Progenitor cell of endocrine pancreas (in vitro differentiated cells): ENCODE measurements at places on chromosomes 5 and 9.
A peak's percentile ranks its signal among the peaks of the same experiment; 100 is the strongest.

DNA sequence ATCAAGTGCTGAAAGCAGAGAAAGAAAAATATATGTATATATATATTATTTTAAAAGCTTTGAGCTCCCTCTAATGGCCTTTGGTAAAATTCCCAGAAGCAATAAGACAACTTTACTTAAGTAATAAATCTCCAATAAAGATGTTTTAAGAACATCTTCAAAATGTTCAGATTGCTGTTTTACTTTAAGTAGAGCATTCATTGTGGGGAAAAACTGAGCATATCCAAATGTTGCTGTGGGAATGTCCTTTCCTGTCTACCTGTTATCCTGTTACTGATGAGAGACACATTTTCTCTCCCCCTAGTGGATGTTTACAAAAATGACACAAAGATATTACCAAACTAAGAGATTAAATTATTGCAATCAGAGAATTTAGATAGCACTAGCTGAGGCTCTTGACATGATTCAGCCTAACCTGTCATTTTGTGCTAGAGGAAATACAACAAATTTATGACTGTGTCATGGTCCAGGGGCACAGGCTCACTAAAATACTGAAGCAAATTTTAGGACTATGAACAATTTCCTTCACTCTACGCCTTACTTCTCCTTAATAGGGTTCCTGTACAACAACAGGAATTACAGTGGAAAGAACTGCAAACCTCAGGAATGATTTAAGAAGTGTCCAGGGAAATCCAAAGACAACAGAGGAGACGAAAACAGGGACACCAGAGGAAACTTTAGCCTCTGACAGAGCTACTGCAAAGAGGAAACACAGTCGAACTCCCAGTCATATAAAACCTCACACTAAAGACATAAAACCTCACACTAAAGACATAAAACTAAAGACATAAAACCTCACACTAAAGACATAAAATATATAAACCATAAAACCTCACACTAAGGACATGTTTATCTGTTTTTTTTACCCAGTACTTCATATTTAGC is 24.3 kb upstream of the PRRC1 start:
- no peak for DNase-seq

GRCh38 chr9:131799177-131799823 is 59.4 kb upstream of the RAPGEF1 start:
- peak; percentile 78 for DNase-seq

DNA sequence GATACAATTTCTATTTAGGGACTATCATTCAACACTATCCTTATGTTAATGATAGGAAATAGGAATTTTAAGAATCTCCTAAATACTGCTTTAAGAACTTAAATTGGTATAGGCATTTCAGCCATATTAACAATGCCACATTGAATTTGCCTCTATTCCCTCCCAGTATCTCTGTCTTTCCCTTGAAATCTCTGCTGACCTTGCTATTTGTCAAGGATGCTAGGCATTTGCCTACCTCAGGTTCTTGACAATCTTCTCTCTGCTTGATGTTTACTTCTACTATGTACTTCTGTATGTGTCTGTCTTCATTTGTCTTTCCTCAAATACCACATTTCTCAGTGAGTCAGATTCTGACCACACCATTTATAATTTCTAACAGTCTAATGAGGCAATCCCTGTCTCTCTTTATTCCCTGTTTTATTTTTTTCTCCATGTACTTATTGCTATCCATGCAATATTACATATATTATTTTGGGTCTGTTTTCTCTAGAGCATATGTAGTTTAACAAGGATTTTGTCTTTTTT is 1461.4 kb upstream of the CDH9 start:
- DNase-seq = no peak

DNA sequence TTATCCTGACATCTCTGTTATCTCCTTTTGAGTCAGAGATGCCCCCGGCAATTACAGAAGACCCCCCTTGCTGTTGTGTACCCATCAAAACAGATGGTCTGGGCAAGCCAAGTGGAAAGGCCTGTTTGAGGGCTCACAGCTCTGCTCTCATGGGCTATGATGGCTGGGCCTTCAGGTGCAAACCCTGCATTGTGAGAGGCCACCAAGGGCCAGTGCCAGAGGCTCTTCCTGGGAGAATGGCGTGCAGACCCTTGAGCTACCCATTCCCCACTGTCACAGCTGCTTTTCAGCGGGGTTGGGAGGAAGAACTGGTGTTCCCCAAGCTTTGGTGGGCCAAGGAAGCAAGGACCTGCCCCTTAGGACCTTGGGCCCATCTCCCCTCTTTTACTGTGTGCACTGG is 174.7 kb upstream of the PPP1R26 start:
- DNase-seq = no peak

DNA sequence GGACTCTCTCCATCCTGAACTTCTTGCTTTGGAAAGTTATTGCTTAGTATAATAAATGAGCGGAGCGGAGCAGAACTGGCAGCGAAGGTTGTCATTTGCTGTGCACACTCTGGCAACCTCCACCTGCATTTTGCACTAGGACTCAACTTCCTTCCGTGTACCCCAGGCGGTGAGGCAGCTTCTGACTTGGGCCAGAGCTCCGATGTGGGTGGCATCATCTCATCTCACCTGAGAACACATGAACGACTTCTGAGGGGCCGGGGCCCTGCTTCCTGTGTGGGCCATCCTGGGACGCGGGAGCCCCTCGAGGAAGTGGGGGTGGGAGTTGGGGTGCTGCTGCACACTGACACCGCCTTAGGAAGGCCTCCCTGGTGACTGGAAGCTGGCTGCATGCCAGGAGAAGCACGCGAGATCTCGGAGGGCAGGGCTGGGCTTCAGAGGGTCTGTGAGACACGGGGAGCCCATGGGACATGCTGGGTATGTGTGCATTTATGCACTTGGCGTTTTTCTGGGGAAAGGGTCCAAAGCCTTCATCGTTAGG is 56.5 kb upstream of the COL5A1 start:
- peak; percentile 4 for DNase-seq

DNA sequence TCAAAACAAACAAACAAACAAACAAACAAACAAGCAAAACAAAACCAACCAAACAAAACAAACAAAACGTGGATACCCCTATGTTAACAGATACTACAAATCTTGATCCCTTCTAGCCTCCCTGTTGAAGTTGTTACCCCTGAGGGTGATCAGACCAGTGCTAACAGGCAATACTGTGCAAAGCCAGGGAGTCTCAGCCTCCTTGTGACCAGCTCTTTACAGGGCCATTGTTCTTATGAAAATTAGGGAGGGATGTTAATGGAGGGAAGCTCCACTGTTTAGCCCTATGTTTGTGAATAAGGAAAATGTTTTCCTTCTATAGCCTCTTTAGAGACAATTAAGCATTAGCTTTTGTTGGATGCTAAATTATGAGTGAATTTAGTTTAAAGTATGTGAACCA is 1072.1 kb upstream of the WWC1 start:
- no peak for DNase-seq

DNA sequence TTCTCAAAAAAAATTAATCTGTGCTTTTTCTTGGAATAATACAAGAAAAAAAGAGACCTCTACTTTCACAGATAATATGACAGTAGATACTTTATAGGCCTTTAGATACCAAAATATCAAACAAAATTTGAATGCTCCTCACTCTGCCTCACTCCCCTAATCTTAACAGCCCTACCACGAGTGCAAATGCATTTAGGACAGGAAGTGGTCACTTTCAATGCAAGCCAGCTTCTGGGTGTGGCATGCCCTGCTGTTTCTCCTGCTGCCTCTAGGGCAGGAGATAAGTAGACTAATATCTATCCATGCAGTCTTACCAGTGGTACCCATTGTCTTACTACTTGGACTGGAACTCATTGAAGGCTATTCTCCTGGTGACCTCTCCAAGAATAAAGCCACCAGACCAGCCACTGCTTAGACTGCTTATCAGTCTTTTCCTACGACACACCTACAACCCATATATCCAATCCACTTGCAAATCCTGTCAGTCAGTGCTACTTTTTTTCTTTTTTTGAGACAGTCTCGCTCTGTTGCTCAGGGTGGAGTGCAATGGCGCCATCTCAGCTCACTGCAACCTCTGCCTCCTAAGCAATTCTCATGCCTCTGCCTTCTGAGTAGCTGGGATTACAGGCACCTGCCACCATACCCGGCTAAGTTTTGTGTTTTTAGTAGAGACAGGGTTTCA is 23.0 kb downstream of the FRRS1L start:
- DNase-seq = no peak

- DNase-seq = no peak
Measured at GRCh38 chr5:98902733-98903132, 26.1 kb downstream of the CHD1 start.

DNA sequence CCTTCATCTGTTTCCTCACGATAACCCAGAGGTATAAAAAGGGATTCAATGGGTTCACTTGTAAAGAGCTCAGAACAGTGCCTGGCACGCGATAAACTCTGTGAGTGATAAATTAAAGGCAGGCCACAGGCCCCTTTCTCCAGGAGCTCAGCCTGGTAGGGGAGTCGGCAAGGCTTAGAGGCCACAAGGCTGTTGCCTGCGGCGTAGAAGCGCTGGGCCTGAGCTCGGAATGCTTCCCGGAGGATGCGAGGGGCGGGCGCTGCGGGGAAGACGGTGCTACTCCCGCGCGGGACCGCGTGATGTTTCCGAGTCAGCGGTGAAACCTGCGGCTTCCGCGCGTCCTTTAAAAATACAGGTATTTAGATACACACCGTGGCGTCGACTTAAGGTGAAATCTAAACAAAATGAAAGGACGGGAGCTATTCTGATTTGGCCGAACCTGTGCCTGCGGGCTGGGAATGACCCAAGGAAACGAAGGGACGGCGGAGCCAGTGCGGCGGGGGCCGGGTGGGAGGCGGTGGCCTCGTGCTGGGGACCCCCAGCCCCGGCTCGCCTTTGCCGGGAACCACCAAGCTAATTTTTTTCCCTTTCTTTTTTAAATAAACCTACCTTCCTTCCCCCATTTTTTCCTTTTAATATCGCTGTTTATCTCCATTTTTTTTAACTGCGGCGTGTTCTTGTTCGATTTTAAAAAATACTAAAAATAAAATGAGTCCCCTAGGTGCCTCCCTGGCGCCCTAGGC is 6.2 kb downstream of the NKX2-5 start:
- no peak for DNase-seq

DNA sequence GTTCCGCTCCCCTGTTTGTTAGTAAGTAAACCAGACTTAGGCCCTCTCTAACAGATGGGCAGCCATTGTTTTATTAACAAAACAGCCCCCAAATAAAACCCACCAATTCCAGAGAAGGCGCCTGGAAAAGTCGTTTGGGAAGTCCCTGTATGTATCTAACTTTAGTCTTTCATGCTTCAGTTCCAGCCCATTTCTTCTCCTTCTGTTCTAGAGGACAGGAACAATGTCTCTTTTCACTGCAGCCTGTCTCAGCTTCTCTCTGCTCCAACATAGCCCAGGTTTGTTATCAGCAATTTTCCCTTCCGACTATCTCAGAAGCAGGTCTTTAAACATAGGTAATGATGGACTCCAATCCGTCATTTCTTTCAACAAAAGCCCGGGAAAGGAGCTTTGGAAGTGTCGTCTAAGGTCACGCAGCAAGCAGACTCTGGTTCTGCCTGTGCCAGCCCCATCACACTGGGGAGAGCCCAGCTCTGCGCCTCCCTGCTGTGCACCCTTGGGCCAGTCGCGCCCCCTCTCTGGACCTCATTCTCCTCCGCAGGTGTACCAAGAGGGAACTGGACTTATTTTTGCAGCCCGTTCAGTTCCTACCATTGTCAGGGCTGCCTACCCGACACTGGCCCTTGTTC is 9.6 kb upstream of the AKNA start:
- no peak for DNase-seq

- no peak for DNase-seq
Measured at GRCh38 chr9:105725370-105725769, 31.0 kb downstream of the TMEM38B start.

DNA sequence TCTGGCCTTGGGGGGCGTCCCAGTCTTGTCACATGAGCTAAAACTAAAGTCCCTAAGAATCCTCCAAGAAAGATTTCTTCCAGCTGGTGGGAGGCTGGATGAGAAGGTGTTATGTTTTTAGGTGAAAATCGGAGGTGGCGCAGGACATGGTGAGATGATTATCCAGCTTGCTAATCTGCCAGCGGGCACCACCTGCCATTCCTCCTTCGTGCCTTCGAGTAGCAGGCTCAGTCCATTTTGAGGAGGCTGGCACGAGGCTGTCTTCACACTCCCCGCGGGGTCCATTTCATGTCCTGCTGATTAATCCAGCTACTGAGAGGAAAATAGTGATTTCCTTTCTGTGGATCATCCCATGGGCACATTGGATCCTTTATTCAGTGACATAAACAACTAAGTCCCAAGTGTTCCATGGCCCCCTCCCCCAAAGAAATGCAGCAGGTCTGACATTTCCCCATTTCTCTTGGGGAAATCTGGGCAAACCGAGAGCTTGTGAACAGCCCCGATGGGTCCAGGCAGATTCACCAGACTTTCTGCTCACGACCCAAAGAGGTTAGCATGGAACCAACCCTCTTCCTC is 38.2 kb upstream of the EXOC3 start:
- DNase-seq = no peak

DNA sequence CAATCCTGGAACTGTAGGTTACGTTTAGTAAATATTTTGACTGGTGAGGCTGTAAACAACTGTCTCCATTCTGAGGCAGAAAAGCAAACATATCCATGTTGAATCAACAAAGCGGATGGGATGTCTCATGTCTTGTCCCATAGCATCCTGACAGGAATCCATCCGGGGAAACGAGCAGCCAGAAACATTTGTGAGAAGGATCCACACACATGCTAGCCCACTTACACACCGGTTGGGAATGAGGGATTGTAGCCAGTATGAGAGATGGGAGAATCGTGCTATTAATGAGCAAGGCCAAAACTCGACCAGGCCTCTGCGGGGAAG is 117.5 kb downstream of the FSTL4 start:
- DNase-seq = no peak

GRCh38 chr5:67802766-67803165 is 412.8 kb upstream of the PIK3R1 start:
- no peak for DNase-seq

DNA sequence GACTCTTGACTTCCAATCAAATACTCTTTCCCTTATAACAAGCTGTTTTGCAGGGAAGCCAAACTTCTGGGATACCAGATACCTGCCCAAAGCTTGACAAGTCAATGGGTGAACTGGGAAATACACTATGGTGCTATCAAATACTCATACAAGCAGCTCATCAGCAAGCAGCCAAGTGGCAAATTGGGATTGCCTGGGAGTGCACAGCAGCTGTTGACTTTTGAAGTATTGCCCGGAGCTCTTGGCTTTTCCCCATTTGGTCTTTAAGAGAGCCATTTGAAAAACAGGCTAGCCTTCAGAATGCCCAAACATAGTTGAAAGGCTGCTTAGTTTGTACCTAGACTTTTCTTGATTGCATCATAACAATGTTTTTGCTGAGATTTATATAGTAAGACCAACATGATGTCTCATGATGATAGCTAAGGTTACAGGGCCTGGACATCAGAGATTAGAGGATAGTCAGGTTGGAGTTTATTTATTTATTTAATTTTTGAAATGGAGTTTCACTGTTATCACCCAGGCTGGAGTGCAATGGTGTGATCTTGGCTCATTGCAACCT is 210.1 kb upstream of the ZNF608 start:
- DNase-seq = no peak

DNA sequence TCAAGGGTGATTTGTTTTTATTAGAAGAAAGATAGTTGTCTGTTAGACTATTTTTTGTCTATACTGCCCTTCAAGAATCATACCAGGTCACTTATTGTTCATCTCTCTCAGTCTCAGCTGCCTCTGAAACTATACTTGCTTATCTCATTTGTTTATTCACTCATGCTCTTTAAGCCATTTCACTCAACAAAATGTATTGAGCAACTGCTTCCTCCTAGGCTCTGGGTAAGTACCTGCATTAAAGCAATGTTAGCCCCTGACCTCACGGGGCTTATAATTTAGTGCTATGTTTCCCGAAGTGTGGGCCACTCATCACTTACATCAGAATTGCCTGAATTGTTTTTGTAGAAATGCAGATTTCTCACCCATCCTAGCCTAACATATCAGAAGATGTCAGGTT is 100.9 kb downstream of the DPYSL3 start:
- no peak for DNase-seq

GRCh38 chr9:24071091-24071490 is 245.1 kb upstream of the ELAVL2 start:
- DNase-seq = no peak
